ENCODE measurements at places on chromosomes 2 and 18. TPM values are rescaled to one million over a fixed set of nuclear protein-coding genes. Genes with fewer than 3 reads are reported as not detected.

DNA sequence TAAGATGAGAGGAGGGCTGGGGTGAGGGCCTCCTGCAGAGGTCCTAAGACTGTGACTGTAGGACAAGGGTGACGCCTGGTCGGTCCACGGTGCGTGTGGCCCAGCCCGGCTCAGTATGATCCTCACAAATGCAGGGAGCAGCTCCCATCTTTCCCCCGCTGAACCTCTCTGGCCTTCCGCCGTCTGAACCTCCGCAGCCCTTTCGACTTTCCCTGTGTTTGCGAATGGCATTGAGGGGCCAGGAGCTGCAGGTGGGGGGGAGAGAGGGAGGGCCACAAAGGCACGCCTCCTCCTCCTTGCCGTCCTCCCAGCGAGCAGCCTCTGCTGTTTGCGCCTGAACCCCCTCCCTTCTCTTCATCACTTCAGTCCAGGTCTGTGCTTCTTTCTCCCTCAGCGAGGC lies 68.6 kb upstream of the PXDN start:
- DNase-seq = no peak

- DNase-seq = no peak
Measured at GRCh38 chr18:9016633-9017166, 85.8 kb upstream of the NDUFV2 start.

- no peak for DNase-seq
Measured at GRCh38 chr2:219907011-219907365, 279.6 kb downstream of the SLC4A3 start.

GRCh38 chr2:3535467-3535793 lies 16.1 kb upstream of the ADI1 start:
- DNase-seq = no peak

- no peak for DNase-seq
Measured at GRCh38 chr2:199197448-199197847, 260.3 kb downstream of the SATB2 start.

DNA sequence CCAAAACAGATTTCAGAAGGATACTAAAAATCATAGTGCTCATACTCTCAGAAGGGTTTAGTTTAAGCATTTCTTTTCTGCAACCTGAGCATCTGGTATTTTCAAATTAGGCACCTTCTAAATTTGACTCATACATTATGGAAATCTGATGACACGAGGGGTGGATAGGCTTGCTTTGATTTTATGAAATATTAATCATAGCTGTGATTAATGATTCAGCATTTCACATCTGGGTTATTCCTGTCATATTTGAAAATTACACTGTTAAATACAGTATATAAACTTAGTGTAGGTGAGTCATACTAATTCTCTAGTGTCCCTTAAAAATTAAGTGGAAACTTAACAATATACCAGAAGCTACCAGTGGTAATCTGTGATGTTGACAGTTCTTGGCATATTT lies 47.7 kb downstream of the MRPS9 start:
- no peak for DNase-seq

DNA sequence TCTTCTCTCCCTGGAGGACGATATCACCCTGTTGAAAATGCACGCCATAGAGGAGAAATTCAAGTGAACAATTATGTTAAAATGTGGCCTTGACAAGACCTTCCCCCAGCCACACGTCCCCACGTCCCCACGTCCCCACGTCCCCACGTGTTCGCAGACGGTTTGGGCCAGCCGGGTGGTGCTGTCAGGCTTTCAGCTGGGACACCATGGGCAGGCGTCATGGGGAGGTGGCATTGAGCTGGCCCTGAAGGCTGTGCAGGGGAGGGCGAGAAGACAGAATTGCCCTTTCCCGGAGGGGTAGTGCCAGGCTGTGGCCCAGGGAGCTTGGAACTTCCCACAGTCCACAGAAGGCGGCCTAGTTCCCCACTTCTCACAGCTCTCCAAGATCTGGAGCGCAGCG lies 240.7 kb upstream of the RAB6C start:
- no peak for DNase-seq

DNA sequence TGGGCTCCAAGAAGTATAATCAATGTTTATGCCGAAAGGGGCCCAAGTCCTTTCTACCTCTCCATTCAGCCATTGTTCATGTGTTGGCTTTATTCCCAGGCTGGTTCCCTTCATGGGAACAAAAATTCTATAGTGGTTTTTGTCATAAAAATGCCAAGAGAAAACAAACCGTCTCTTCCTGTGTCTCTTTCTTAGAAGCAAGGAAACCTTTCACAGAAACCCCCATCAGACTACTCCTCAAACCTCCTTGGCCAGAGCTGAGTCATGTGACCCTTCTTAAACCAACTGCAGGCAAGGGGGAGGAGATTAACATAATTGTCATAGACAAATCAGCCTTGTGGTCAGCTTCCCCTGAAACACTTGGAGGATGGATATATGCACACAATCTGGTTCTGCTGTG lies 75.1 kb upstream of the TANK start:
- DNase-seq = no peak

The SP9 gene
- total RNA-seq = not detected

DNA sequence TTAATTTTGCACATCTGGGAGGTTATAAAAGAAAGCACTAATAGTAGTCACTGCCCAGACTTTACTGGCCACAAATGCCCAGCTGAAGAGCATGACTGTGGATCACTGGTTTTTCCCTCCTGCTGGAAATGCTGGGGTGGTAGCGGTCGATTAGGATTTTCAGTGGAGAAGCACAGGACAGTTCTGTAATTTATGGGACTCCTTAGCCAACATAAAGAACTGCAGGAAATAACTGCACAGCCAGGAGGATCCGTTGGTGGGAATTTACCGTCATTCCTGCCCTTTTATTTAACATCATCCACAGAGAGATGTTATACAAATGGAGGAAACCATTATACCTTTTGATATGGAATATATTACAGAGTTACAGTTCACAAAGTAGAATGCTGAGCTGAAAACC lies 61.5 kb downstream of the TNFRSF11A start:
- no peak for DNase-seq

GRCh38 chr18:10006311-10006893 lies 92.6 kb downstream of the VAPA start:
- no peak for DNase-seq

The SERPINB12 gene
- not detected for total RNA-seq

DNA sequence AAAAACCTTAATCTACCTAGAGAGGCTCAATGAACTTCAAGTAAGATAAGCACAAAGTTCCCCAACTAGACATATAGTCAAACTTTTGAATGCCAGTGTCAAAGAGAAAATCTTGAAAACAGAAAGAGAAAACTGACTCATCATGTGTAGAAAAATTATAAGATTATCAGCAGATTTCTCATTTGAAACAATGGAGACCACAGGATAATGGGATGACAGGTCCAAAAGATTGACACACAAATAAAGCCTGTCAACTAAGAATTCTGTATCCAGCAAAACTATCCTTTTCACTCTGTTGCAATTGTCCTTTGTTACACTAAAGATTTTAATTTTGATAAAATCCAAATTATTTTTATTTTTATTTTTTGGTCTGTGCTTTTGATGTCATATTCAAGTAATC lies 61.6 kb downstream of the COPS8 start:
- DNase-seq = no peak

Measured in omental fat pad (tissue), 4 donors.